ENCODE measurements at places on chromosomes 13 and 19. TPM values are rescaled to one million over a fixed set of nuclear protein-coding genes. Genes with fewer than 3 reads are reported as not detected.

ZNF850 gene
- polyA plus RNA-seq: 9.5 TPM

MAN2B1 gene
- 22.1 TPM for polyA plus RNA-seq

ZNF468 gene
- 14.0 TPM for polyA plus RNA-seq

PRODH2 gene
- polyA plus RNA-seq: not detected

PNMA8A gene
- 38.3 TPM for polyA plus RNA-seq

CDX2 gene
- polyA plus RNA-seq: not detected

SARS2 gene
- polyA plus RNA-seq: 52.3 TPM

CD79A gene
- polyA plus RNA-seq: 0.24 TPM

LGI4 gene
- polyA plus RNA-seq: 26.7 TPM

STOML3 gene
- polyA plus RNA-seq: not detected

PEG3 gene
- not detected for polyA plus RNA-seq

ITGBL1 gene
- not detected for polyA plus RNA-seq

SBSN gene
- polyA plus RNA-seq: not detected

TMEM255B gene
- polyA plus RNA-seq: 0.97 TPM

IL11 gene
- not detected for polyA plus RNA-seq

ONECUT3 gene
- polyA plus RNA-seq: not detected

CCDC70 gene
- polyA plus RNA-seq: 0.15 TPM

ZNF112 gene
- polyA plus RNA-seq: 3.6 TPM

WASF3 gene
- polyA plus RNA-seq: 30.1 TPM

SLAIN1 gene
- 26.5 TPM for polyA plus RNA-seq

RFPL4AL1 gene
- not detected for polyA plus RNA-seq

AP1M2 gene
- polyA plus RNA-seq: 0.28 TPM

ZBTB7A gene
- polyA plus RNA-seq: 18.6 TPM

EPSTI1 gene
- polyA plus RNA-seq: 11.1 TPM

KRTDAP gene
- polyA plus RNA-seq: 2.2 TPM

DIAPH3 gene
- polyA plus RNA-seq: 2.9 TPM

HPN gene
- polyA plus RNA-seq: 21.3 TPM

ZNF224 gene
- polyA plus RNA-seq: 18.6 TPM

ATP8B3 gene
- polyA plus RNA-seq: 3.0 TPM

LILRB4 gene
- not detected for polyA plus RNA-seq

FBXL3 gene
- polyA plus RNA-seq: 14.8 TPM

ZNF560 gene
- polyA plus RNA-seq: 0.50 TPM

RFPL4A gene
- not detected for polyA plus RNA-seq

ZIC2 gene
- polyA plus RNA-seq: not detected

All from cardiac muscle cell (in vitro differentiated cells and primary cell).